ENCODE measurements at places on chromosomes 16 and 17. TPM values are rescaled to one million over a fixed set of nuclear protein-coding genes. Genes with fewer than 3 reads are reported as not detected.
A peak's percentile ranks its signal among the peaks of the same experiment; 100 is the strongest.

- peak; percentile 56 for DNase-seq
Measured at GRCh38 chr16:55499951-55500529, 8.8 kb upstream of the LPCAT2 start.

The FBXW10B gene
- 1.9 TPM for polyA plus RNA-seq

GRCh38 chr17:8226536-8227237 lies 16.3 kb upstream of the AURKB start:
- DNase-seq = peak; percentile 91

DNA sequence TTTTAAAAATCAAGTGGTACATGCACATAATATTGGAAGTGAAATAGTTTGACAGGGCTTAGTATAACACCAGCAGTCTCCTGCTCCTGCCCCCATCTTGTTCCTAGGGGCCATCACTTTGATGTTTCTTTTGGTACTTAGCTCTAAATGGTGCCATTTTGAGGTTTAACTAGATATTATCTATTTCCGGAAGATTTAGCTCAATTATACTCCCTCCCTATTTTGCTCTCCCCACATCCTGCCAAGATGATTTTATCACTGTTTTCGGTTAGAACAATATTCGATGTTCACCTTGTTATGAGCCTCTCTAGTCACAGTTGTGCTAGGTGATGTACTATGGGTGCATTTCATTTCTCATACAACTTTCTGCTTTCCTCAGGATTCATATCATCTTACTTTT lies 20.0 kb upstream of the SLC35G3 start:
- no peak for DNase-seq

GRCh38 chr17:44779211-44780025 lies 20.6 kb downstream of the ADAM11 start:
- DNase-seq = peak; percentile 86

- no peak for DNase-seq
Measured at GRCh38 chr17:28133562-28133970, 91.1 kb downstream of the NLK start.

DNA sequence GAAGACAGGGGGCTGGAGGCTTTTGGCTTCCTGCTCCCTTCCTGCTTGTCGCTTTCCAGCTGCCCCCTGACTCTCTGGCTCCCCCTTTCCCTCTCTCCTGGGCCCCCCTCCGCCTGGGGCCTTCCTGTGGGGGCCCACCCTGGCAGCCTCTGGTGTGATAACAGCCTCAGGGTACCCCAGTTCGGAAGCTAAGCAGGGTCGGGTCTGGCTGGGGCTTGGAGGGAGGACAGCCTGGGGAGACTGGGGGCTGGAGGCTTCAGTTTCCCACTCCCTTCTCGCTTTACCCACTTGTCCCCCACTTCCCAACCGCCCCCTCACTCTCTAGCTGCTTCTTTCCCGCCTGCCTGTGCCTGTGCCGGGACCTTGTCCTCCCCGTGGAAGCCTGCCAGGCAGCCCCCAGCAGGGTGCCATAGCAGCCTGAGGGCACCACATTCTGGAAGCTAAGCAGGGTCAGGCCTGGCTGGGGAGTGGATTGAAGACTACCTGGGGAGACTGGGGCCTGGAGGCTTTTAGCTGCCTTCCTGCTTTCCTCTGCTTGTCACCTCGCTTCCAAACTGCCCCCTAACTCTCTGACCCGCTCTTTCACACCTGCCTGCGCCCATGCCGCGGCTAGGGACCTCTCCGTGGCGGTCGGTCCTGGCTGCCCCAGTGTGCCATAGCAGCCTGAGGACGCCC lies 2275.5 kb downstream of the TP53TG3F start:
- DNase-seq = no peak

DNA sequence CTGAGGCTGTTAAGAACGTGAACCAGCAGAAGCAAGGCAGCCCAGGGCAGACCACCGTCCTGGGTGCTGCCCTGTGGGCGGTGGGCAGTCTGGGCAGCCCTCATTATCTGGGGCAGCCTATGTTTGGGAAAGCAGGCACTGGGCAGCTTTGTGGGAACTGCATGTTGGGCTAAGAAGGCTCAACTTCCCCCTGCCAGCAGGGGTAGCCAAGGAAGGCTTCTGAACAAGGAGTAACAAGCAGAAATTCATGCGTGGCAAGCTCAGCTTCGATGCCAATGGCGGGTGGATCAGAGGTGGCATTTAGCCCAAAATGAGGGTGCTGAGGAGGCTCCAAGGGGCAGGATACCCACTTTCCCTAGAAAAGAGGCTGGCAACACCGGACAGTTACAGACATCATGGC lies 42.7 kb upstream of the METRNL start:
- no peak for DNase-seq

The RPL13 gene
- 5,003 TPM for polyA plus RNA-seq

DNA sequence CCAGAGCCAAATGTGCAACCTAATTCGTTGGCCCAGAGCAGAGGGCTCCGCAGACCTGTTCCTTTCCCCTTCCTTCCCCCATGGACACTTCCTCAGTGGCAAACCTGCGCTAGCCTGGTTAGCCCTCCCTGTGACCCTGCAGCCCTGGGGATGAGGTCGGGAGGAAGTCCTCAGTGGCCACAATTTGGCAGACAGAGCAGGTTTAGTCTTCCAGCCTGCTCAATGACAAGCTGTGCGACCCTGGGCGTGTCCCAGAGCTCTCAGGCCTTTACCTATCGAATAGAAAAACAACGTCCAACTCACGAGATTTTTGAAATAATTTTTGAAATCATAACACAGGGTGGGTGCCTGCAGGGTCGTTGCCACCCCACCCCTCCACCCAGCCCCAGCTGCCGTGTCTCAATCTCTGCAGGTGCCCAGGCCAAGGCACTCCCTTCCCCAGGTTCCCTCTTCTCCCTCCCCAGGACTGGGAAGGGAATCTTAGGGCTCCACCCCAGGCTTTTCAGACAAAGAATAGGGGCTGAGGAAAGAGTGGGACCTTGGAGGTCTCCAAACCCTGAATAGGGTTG lies 1.4 kb downstream of the HBM start:
- no peak for DNase-seq

GRCh38 chr17:67503739-67504138 lies 126.7 kb downstream of the PITPNC1 start:
- no peak for DNase-seq

The DOC2A gene
- 1.4 TPM for polyA plus RNA-seq

DNA sequence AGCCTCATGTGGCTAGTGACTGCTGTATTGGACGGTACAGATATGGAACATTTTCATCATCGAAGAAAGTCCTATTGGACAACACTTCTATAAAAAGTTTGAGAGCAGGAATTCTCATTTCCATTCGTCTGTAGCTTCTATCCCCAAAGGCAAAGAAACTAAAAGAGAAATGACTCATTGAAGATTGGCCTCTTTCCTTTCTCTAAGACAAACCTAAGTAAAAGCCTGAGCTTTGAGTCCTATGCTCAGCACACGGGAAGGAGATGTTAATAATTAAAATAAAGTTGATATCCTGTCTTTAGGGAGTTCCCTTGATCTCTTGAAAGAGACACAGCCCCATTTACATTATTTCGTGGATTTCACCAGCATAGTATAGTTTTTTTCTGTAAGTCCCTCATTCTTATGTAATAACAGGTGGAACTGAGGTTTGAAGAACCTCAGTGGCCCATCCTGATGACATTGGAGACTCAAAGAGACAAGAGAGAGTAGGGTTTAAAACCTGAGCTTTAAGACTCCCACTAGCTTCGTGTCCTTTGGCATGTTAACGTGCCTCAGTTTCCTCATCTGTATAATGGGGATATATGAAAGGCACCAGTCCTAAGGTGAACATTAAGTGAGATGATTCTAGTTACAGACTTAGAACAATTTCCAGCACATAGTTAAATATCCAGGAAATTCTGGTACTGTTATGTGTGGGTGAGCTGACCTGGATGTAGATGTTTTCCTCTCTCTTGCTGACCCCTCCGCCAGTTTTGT lies 174.0 kb downstream of the IRX3 start:
- DNase-seq = peak; percentile 1

DNA sequence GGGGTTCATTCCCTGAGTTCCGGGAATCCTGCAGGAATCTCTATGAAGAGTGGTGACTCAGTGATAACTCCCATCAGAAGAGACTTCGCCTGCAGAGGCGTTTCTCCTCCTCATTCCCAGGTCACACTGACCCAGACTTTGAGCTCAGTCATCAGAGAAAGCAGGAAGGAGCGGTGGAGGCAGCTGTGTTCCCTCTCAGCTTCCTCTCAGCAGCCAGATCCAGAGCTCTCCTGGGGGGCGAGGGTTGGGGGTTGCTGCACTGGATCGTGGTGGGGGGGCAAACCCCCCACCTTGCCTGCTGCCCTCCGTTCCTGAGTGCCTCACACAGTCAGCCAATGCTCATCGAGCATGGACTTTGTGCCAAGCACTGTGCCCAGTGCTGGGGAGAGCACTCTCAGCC lies 271.2 kb downstream of the CBLN1 start:
- no peak for DNase-seq

- DNase-seq = no peak
Measured at GRCh38 chr17:73713136-73713535, 68.9 kb upstream of the SDK2 start.

- no peak for DNase-seq
Measured at GRCh38 chr17:4195306-4195705, 52.3 kb downstream of the CYB5D2 start.

DNA sequence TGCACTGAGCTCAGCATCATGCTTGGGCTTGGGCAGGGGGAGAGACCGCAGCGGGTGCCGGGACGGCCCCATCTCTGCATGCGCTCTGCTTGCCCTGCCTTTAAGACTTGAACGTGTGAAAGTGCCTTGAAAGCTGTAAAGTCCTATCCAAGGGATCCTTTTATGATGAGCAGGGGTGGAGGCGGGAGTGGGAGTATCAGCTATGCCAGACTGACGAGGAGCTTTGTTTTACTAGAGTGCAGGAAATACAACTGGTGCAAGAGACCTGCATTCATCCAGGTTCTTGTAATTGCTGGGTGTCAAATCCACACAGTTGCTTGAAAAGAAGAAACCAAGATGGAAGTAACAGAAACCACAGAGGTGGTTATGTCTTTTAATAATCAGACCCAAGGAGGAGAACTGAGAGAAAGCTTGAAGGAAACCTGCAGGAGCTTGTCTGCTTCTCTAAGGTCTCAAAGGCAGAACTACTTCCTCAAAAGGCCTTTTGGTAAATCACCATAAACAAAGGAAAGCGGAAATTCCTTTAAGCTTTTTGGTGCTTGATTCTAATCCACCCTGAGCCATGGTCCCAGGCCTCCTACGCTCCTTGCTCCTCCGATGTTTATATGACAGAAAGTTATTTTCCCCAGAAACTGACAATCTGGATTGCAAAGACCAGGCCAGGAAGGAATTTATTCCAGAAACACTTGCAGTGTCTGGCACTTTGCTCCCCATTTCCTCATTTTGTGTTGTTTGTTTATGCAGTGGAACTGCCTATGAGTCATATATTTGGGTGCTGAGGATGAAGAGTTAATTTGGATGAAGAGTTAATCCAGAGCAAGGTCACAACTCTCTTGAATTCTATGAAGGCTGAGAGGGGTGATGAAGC lies 51.3 kb upstream of the FBXO47 start:
- no peak for DNase-seq

The SLC2A4 gene
- 42.0 TPM for polyA plus RNA-seq

The VASN gene
- polyA plus RNA-seq = 12.6 TPM

GRCh38 chr16:10552998-10553491 lies 27.4 kb downstream of the EMP2 start:
- DNase-seq = no peak

- DNase-seq = no peak
Measured at GRCh38 chr17:12230481-12231354, 210.0 kb downstream of the MAP2K4 start.

The DHX58 gene
- polyA plus RNA-seq = 5.6 TPM

- no peak for DNase-seq
Measured at GRCh38 chr17:78502611-78503148, 74.5 kb downstream of the DNAH17 start.

The MED1 gene
- polyA plus RNA-seq = 27.0 TPM

- no peak for DNase-seq
Measured at GRCh38 chr17:45298546-45299285, 18.1 kb downstream of the MAP3K14 start.

All from hindlimb muscle (tissue), 1 donor.